Activated CD8-positive, alpha-beta memory T cell treated with anti-CD3 and anti-CD28 coated beads for 1 hour (primary cell): ENCODE measurements at places on chromosomes 6 and 20.

DNA sequence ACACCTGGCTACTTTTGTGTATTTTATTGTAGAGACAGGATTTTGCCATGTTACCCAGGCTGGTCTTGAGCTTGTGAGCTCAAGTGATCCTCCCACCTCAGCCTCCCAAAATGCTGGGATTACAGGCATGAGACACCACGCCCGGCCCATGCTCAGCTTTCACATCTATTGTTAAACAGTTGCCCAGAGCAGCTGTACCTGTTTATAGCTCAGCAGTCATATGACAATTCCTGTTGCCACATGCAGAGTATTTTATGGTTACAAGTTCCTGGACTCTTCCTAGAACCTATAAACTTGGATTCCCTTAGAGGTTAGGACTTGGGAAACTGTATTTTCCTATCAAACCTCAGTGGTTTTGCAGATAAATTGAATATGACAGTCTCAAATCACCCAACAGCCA, 188.3 kb upstream of the KCNG1 start:
- no peak for DNase-seq

DNA sequence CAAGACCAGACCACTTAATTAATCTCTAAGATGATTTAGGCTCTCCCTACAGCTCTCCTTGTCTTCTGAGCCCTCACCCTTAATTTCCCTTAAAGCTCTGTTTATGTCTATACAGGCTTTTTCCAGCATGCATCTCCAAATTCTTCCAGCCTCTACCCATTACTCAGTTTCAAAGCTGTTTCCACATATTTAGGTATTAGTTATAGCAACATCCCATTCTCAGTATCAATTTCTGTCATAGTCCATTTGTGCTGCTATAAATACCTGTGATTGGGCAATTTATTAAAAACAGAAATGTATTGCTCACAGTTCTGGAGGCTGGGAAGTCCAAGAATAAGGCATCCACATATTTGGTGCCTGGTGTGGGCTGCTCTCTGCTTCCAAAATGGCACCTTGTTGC, 2.3 kb upstream of the SERPINB1 start:
- no peak for DNase-seq

GRCh38 chr6:126307849-126308248, 32.1 kb upstream of the CENPW start:
- no peak for DNase-seq

DNA sequence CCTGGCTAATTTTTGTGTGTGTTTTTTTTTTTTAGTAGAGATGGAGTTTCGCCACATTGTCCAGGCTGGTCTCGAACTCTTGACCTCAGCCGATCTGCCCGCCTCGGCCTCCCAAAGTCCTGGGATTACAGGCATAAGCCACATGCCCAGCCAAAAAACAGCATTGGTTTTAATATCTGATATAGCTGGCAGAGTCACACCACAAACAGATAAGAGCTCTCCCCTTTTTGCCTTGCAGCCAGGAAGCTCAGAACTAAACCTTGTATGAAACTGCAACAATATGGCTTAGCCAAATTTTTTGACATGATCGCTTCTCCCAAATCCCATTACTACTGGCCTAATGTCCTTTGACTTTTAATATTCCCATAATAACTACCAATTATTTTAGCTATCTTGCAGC, 4.9 kb downstream of the ACOT8 start:
- DNase-seq, result no peak

GRCh38 chr20:25418776-25419175, 11.3 kb downstream of the GINS1 start:
- DNase-seq, result no peak

GRCh38 chr6:90573624-90574023, 13.2 kb downstream of the MAP3K7 start:
- no peak for DNase-seq

- DNase-seq, result no peak
These were observed 63.4 kb downstream of the RNF182 start for GRCh38 chr6:13988049-13988738.

- DNase-seq, result no peak
These were observed 111.1 kb downstream of the IPCEF1 start for GRCh38 chr6:154245506-154245905.

GRCh38 chr6:149723771-149724417, 6.0 kb upstream of the LATS1 start:
- DNase-seq, result peak; percentile 17

DNA sequence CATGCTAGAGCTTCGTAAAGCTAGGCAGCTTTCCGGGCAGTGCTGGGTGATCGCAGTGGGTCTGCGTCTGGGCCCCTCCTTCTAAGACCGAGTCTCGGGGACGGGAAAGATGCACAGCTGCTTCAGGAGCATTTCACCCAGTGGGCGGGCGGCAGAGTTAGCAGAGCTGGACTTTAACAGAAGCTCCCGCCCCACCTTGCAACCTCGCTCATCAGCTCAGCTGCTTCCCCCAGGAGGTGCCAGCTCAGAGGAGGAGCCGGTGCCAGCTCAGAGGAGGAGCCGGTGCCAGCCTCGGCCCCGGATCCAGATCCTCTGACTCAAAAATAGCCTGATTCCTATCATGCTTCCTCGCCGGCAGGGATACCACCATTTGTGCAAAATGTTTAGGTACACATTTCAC, 94.5 kb upstream of the RPS6KA2 start:
- DNase-seq, result no peak

GRCh38 chr6:101537753-101538316, 144.3 kb downstream of the GRIK2 start:
- DNase-seq, result no peak

GRCh38 chr6:123213921-123214320, 217.9 kb downstream of the CLVS2 start:
- DNase-seq, result no peak

- no peak for DNase-seq
These were observed 32.5 kb upstream of the SYNCRIP start for GRCh38 chr6:85675030-85675819.

- DNase-seq, result no peak
These were observed 53.9 kb downstream of the GTF2H5 start for GRCh38 chr6:158222066-158222465.

- no peak for DNase-seq
These were observed 50.2 kb downstream of the TRAM2 start for GRCh38 chr6:52526634-52527033.

GRCh38 chr6:70221025-70221714, 81.7 kb downstream of the COL9A1 start:
- DNase-seq, result no peak

DNA sequence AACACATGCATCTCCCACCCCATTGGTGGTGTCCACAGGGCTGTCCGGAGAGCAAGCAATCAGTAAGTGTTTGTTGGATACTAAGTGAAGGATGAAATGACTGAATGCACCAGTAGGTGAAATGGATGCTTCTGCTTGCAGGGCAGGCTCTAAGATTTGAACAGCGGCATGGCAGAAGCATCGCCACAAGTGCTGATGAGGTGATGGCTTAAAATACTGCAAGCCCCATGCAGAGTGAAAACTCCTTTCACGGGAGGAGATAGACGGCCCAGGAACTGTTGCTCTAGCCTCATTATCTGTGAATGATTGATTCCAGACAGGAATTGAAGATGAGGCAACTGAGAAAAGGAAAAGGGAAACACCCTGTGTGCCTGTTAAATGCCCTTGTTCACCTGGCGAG, 158.9 kb downstream of the LY86 start:
- no peak for DNase-seq

DNA sequence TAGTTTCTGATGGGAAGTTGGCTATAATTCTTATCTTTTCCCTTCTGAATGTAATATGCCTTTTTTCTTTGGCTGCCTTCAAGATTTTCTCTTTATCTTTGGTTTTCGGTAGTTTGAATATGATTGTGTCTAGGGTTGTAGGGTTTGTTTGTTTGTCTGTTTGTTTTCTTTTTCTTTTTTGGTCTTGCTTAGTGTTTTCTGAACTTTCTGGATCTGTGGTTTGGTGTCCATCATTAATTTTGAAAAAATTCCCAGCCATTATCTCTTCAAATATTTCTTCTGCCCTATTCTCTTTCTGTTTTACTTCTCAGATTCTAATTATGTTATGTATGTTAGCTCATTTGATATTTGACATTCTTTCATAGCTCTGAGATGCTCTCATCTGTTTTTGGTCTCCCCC, 79.4 kb downstream of the CHMP4B start:
- DNase-seq, result no peak

- no peak for DNase-seq
These were observed 26.8 kb downstream of the BHLHE23 start for GRCh38 chr20:62979876-62980373.

GRCh38 chr6:46323966-46324622, 153.3 kb upstream of the ENPP5 start:
- no peak for DNase-seq

DNA sequence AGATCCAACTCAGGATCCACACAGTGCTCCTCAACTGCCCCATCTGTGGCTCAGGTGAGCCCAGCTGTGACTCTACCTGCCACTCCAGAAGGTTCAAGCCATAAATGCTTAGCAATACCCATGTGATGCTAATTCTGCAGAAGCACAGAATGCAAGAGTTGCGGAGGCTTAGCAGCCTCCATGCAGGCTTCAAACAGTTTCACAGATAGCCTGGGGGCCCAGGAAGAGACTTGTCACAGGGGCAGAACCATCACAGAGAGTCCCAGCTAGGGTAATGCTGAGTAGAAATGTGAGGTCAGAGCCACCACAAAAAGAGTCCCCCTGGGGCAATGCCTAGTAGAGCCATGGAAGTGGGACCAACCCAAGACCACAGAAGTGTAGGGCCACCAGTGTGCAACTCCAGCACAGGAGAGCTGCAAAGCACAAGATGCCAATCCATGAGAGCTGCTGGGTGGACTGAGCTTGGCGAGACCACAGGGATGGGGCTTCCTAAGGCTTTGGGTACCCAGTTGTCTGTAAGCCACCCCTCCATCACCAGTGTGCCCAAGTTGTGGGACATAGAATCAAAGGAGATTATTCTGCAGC, 283.9 kb downstream of the UBE3D start:
- no peak for DNase-seq

DNA sequence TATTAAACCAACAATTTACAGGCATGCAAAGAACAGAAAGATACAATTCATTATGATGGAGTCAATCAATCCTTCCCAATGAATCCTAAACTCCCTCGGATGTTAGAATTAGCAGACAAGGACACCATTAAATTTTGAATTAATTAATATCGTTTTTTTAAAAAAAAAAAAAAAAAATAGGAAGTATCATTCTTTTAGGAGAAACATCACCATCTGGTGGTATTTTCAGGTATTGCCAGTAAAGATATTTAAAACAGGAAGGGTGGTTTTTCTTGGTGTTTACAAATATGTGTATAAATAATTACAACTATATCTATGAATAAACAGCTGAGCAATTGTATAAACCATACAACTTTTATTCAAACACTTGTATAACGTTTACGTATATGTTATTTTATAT, 564.4 kb downstream of the HAO1 start:
- no peak for DNase-seq

GRCh38 chr6:142294679-142295078, 7.1 kb upstream of the ADGRG6 start:
- DNase-seq, result no peak
